ENCODE measurements at places on chromosomes 11 and 22. TPM values are rescaled to one million over a fixed set of nuclear protein-coding genes. Genes with fewer than 3 reads are reported as not detected.

SPI1 gene
- not detected for total RNA-seq

ANGPTL5 gene
- not detected for total RNA-seq

LIF gene
- total RNA-seq: 0.21 TPM

MMP11 gene
- total RNA-seq: 3.4 TPM

NXPE4 gene
- not detected for total RNA-seq

SSTR3 gene
- under 0.01 TPM for total RNA-seq

MMP1 gene
- 97.4 TPM for total RNA-seq

PAX6 gene
- total RNA-seq: not detected

PIH1D2 gene
- total RNA-seq: 0.72 TPM

TREH gene
- not detected for total RNA-seq

ASCL2 gene
- 1.7 TPM for total RNA-seq
